Calu3 (cell line): ENCODE measurements at places on chromosomes 4 and X. TPM values are rescaled to one million over a fixed set of nuclear protein-coding genes. Genes with fewer than 3 reads are reported as not detected.

GRCh38 chrX:19725641-19726040, 161.8 kb downstream of the SH3KBP1 start:
- no peaks in the 10 kb centered on the region for H3K36me3 ChIP-seq
- no peaks in the 10 kb centered on the region for H3K27me3 ChIP-seq
- DNase-seq: peak; percentile 31

- H3K4me3 ChIP-seq: no peak overlapping the region
- no peaks in the 10 kb centered on the region for H3K36me3 ChIP-seq
- H3K4me1 ChIP-seq: no peaks in the 10 kb centered on the region
- H3K27ac ChIP-seq: no peak overlapping the region
- DNase-seq: no peak
Measured at GRCh38 chr4:36676139-36677050, 395.0 kb downstream of the DTHD1 start.

- H3K36me3 ChIP-seq: peaks cover 19% of the 10 kb centered on the region
- no peaks in the 10 kb centered on the region for H3K27me3 ChIP-seq
- peak overlapping the region; percentile 75 for H3K4me3 ChIP-seq
- H3K27ac ChIP-seq: no peak overlapping the region
Measured at GRCh38 chrX:64975491-64975890, 759 bp downstream of the ZC4H2 start.

DNA sequence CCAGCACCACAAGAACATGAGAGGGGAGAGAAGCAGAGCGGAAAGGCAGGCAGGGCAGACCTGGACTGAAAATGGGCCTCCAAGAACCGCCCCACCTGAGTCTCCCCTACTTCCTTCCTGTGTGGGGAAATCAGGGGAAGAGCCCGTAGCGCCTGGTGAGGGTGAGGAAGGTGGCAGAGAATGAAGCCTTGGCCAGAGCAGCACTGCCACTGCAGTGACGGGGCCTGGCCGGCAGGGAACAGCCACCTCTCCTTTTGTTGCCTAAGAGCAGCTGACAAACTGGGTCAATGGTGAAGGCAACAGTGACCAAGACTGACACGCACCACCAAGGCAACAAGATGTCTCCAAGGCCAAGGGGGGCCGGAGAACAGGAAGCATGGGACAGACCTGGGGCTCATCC, 58.4 kb upstream of the CBR4 start:
- H3K27me3 ChIP-seq: no peaks in the 10 kb centered on the region
- peak; percentile 31 for DNase-seq
- H3K36me3 ChIP-seq: peaks cover 29% of the 10 kb centered on the region

Gene TEX13C
- total RNA-seq: not detected in 2 replicates
